ENCODE measurements at places on chromosomes 5 and 9. TPM values are rescaled to one million over a fixed set of nuclear protein-coding genes. Genes with fewer than 3 reads are reported as not detected.

DNA sequence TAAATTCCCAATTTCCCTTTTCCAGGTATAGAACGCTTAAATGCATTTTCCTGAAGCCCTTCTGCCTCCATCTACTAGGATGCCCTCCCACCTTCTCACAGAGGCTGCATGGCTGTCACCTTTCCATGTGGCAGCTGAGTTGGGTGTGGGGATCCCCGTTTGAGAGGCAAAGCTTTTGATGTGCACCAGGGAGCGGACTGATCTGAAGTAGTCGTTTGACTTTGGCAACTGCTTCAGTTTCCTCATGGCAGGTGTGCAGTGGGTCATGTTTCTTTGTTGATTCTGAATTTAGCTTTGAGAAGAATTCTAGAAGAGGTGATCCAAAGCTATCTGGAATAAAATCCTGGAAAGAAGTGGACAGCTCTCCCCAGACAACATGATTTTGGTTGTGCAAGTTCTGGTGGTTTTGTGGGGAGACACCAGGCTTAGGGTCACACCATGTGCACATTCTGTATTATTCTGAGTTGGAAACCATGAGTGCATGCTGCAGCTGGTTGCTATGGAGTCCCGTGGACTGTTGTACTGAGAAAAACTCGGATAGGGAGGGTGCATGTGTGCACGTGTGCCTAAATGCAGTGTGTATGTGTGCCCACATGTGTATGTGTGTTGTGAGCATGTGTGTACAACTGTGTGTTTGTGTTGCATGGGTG lies 63.5 kb downstream of the GADD45G start:
- no peak for DNase-seq

DNA sequence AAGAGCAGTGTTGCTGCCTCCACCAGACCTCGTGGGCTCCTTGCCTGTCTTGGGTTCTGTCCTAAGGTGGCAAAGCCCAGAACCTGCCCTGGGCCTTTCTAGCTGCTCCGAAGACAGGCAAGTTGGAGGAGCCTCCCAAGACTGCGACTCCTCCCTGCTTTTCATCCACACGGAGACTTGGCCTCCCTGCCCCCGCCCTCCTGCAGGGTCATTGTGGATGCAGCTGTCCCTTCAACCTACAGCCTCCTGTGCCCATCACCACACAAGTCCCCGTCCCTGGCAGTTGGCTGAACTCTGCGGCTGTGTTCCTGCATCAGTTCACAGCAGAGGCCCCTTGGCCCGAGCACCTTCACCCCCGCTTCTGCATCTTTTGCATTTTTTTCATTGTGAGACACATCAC lies 59.2 kb downstream of the WNK2 start:
- no peak for DNase-seq

GRCh38 chr5:66247176-66247960 lies 103.3 kb downstream of the SREK1 start:
- no peak for DNase-seq

DNA sequence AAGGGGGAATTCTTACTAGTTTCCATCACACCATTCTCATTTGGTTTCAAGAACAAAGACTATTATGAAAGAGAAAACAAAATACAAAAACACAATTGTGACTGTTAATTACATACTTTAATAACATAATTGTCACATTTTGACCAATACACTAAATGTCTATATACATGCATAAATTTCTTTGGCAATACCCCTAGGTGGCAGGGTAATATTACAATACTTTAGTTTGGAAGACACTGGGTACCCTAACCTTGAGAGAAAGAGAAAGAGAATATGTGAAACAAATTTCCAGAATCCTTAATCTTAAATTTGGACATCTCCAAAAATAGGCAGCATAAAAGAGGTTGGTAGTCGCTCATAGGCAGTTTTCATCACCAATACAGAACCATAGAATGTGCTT lies 619.6 kb upstream of the ADAMTS16 start:
- no peak for DNase-seq

DNA sequence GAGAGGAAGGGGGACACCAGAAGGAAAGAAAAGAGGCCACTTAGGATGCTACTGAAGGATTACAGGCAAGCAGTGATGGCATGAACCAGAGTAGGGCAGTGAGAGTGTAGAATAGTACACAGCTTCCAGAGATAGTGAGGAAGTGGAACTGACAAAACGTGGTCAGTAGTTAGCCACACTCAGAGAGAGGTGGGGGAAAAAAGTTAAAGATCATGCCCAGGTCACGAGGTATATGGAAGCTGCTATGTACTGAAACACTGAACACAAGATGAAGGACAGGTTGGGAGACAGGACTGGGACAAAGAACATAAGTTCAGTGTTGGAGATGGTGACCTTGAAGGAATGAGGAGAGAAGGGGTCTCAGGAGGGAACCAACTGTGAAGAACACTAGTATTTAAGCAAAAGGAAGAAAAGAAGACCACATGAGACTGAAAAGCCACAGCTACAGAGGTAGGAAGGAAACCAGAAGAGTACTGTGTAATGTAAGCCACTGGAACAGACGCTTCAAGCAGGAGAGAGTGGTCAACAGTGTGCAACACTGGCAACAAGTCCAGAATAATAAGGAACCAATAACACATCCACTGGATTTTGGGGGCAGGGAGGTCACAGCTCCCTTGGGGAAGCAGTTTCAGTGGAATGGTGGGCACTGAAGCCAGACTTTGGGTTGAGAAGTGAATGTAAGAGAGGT lies 45.5 kb downstream of the ELL2 start:
- DNase-seq: no peak

GRCh38 chr9:73121375-73121935 lies 30.2 kb upstream of the ANXA1 start:
- no peak for DNase-seq

DNA sequence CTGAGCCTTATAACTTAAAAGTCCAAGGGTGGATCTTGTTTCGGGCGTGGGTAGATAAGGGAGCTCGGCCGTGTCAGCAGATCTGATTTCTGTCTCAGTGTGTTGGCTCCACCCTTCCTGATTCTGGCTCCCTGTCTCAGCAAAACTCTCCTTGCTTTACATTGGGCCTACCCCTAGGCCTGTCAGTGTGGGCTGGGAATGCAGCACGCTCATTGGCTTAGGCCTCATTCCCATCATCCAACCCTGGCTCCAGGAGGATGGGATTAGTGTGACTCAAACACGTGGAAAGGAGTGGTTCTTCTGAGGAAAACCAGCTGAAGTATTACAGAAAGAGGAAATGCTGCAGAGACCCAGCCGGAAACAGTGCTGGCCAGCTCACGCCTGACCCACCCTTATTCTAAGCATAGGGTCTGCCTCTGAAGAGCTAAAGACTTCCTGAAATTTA lies 59.9 kb downstream of the ZFAND5 start:
- peak; percentile 61 for DNase-seq

GRCh38 chr5:116502138-116502537 lies 72.5 kb downstream of the SEMA6A start:
- peak; percentile 47 for DNase-seq

DNA sequence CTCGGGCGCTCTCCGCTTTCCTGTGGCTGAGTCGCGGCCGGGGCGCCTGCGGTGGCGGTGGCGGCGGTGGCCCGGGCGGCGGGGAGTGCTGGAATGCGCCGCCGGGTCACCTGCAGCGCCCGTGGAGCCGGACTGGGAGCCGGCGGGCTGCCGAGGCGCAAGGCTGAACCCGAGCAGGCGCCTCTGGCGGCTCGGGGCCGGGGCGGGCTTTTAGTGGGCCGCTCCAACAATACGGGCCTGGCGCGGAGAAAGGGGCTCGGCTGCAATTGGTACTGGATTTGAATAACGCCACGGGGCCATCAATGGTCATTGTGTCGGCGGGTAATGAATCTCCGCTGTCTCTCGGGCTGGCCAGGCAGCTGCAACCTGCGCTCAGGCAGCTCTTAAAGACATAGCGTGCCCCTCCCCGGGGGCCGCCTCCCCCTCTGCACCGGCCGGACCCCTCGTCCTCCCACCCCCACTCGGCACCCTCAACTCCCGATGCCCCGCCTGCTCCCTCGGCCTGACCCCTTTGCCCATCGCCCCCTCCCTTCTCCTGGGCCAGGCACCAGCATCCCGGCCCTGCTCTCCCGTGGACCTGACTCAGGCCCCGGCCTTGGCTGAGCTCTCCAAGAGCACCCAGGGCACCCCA lies 22.1 kb downstream of the URM1 start:
- DNase-seq: no peak

DNA sequence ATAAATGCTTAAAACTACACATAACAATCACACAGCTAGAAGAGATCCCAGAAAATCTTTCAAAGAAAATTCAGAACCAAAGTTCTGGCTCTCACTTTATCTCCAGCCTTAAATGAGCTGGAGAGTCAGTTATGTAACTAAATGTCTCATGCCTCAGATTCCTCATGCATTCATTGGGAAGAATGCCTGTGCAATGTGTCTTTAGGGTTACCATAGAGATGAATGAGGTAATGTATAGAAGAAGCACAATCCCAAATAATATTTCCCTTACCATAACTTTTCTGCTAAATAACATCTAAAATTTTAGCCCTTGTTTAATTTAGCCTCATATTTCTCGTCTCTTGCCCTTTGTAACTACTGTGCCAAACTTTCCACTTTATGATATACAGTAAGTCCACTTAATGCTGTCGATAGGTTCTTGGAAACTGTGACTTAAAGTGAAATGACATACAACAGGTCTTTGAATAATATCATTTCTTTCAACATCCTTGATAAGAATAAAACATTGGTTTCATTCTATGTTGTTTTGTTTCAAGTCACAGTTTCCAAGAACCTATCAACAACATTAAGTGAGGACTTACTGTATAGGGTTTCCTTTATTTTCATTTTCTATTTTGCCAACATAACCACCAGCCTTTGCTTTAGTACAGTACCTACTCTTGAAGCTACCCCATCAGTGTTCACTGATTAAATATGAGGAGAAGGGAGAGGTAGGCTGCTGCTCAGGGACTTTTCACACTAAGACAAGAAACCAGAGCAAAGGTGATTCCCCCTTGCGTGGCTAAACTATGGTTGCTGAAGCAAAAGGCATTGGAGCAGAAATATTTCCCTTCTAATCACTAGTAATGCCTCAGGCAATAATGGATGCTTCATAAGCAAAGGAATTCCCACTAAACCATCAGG lies 295.7 kb upstream of the PTGER4 start:
- DNase-seq: no peak

DNA sequence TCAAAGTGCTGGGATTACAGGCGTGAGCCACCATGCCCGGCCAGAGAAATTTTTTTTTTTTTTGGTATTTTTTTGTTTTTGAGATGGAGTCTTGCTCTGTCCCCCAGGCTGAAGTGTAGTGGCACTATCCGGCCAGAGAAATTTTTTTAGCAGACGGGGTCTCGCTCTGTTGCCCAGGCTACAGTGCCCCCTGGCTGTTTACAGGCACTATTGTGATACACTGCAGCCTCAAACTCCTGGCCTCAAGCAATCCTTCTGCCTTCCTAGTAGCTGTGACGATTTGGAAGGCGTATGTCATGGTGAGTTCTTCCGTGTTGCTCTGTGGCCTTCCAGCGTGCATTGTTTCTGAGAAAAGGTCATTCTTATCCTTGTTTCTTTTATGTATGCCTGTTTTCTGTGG lies 47.5 kb downstream of the CNOT6 start:
- no peak for DNase-seq

GRCh38 chr9:4167079-4167671 lies 132.7 kb downstream of the GLIS3 start:
- no peak for DNase-seq

DNA sequence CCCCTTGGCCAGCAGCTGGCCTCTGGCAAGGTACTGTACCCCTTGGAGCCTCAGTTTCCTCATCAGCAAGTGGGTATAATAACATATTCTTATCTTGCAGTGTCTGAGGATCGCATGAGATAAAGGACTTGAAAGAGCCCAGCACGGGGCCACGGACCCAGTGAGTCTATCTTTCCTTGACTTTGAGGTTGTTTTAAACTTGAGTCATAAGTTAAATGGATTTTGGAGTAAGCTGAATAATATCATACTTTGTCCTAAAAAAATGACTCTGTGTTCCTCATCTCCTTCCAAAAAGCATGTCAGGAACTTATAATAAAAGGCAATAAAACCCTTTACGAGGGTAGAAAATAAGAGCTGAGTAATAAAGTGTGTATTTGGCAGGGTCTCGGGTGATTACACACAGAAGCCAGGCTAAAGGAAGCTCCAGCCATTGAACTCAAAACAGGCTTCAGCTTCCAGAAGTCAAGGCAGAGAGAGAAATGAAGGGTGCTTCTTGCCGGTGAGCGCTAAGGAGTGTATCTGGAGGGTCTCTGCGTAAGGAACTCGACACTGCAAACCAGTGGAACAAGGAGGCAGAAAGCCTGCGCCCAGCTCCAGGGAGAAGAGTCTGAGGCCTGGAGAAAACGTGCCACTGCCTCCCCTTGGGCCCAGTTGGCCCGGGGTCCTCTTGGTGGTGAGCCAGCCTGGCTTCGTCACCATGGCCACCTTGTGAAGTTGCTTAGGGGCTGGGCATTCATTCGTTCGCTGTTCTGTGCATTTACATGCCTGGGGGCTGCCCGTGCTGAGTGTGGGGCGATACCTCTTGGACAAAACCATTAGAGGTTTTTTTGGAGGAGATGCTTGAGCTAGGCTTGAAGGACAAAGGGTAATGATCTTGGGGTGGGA lies 72.4 kb upstream of the PHYKPL start:
- DNase-seq: no peak

DNA sequence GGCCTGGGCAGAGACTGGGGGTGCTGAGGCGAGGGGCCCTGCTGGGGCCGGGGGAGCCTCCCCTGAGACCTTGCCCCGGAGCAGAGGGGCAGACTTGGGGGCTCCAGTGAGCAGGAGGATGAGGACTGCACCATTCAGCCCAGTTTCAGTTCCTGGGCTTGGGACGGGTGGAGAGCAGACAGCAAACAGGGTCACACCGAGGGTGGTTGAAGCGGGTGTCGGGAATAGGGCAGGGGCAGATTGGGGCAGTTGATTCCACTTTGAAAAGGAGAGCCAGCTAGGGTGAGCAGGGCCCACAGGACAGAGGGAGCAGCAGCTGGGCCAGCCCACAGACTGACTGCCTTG lies 4.5 kb downstream of the GRK6 start:
- no peak for DNase-seq

DNA sequence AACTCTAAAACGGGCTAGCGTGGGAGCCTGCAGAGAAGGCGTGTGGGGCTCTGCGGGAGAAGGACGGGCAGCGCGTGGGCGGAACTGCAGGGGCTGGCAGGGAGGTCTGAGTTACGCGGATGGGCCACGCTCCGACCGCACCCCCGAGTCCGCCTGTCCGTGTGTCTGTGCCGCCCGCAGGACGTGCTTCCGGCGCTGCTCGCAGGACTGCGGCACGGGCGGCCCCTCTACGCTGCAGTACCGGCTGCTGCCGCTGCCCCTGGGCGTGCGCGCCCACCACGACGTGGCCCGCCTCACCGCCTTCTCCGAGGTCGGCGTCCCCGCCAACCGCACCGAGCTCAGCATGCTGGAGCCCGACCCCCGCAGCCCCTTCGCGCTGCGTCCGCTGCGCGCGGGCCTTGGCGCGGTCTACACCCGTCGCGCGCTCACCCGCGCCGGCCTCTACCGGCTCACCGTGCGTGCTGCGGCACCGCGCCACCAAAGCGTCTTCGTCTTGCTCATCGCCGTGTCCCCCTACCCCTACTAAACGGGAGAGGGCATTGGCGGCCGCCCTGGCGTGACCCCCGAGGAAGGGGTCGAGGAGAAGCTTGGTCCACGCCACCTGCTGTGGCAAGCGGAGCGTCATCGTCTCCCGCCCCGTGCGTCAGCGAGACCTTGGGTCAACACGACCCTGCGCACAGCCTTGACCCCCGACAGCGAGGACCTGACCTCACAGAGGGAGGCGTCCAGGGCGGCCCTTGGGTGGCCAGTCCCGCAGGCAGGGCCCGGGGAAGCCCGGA lies 11.4 kb upstream of the ASS1 start:
- no peak for DNase-seq

The PANK3 gene
- total RNA-seq: 43.1 TPM

The EPB41L4B gene
- total RNA-seq: 0.51 TPM

The NUTM2F gene
- total RNA-seq: not detected

The WDR31 gene
- 0.38 TPM for total RNA-seq

The GNE gene
- total RNA-seq: 11.5 TPM

The CA9 gene
- total RNA-seq: 0.13 TPM

The C5orf34 gene
- total RNA-seq: 3.7 TPM

Data from dermis microvascular lymphatic vessel endothelial cell (primary cell).